ENCODE measurements at places on chromosomes 12 and 14.

- H3K27ac ChIP-seq = no peak overlapping the region
- no peaks in the 10 kb centered on the region for H3K27me3 ChIP-seq
- no peaks in the 10 kb centered on the region for H3K4me1 ChIP-seq
- no peak for DNase-seq
Measured at GRCh38 chr14:51419685-51420084, 179.6 kb downstream of the TMX1 start.

GRCh38 chr12:89253488-89253887 lies 98.8 kb downstream of the DUSP6 start:
- H3K36me3 ChIP-seq = no peaks in the 10 kb centered on the region
- no peaks in the 10 kb centered on the region for H3K27me3 ChIP-seq
- no peaks in the 10 kb centered on the region for H3K4me1 ChIP-seq
- no peak for DNase-seq

DNA sequence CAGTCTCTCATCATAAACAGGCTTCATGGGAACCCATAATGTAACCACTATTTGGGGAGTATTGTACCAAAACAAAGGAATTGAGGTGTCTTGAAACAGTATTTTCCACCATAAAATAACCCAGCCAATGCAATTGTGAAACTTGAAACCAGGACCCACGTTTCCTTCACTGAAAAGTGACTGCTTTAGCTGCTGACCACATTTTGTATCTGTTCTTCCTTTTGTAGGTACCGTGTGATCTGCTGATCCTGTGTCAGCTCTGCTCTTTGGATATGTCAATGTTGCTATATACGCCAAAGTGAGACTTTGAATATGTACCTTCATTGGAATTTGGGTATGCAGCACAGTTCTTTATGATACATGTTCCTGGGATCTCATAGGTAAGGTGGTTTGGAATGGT lies 95.1 kb upstream of the CNTN1 start:
- no peak for DNase-seq
- H3K4me3 ChIP-seq = no peak overlapping the region
- H3K36me3 ChIP-seq = no peaks in the 10 kb centered on the region
- H3K27me3 ChIP-seq = no peaks in the 10 kb centered on the region
- H3K27ac ChIP-seq = no peak overlapping the region

- H3K27me3 ChIP-seq = no peaks in the 10 kb centered on the region
- DNase-seq = no peak
- H3K36me3 ChIP-seq = no peaks in the 10 kb centered on the region
- no peak overlapping the region for H3K4me3 ChIP-seq
- H3K4me1 ChIP-seq = no peaks in the 10 kb centered on the region
Measured at GRCh38 chr14:63638493-63638892, 3.2 kb downstream of the WDR89 start.

DNA sequence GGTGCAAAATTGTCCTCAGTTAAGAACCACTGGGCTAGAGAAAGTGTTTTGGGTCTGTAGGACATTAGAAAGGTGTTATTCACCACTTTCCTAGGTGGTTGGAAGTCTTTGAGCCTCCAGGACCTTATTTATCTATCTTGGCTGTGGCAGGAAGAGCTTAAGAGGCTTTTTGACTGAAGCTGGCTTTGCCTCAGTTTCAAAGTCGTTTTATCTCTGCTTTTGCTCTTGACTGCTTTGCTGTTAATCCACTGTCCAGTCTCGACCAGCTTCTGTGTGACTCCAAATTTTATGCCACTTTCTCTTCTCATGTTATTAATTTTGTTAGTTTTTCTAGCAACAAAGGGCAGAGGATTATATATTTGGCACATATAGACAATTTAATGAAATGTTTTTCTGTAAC lies 60.3 kb downstream of the PPHLN1 start:
- H3K36me3 ChIP-seq = no peaks in the 10 kb centered on the region
- DNase-seq = no peak
- H3K27ac ChIP-seq = no peak overlapping the region
- no peak overlapping the region for H3K4me3 ChIP-seq

- H3K4me3 ChIP-seq = no peak overlapping the region
- H3K27me3 ChIP-seq = no peaks in the 10 kb centered on the region
- no peaks in the 10 kb centered on the region for H3K4me1 ChIP-seq
- no peak for DNase-seq
- no peak overlapping the region for H3K27ac ChIP-seq
Measured at GRCh38 chr12:43776498-43776897, 17.7 kb downstream of the IRAK4 start.

DNA sequence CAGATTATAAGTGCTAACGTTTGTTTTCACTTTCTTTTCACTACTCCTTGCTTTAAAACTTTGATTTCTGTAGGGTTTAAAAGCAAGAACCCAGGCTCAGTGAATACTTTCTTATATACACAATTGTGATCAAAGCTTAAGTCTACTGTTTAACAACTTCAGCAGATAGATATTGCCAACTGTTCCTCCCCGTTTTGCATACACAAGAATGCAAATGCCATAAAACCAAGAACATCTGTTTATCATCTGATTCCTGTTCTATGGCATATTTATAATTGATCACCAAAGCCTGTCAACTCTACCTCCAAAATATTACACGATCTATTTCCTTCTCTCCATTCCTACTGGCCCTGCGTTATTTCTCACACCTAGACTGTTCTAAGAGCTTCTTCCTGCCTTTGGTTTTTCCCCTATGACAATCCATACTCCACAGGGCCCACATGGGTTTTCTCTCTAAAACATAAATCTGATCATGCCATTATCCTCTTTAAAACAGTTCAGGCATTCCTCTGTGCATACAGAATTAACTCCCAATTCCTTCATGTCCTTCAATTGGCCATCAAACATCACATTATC lies 15.9 kb downstream of the MED13L start:
- H3K36me3 ChIP-seq = no peaks in the 10 kb centered on the region
- H3K27me3 ChIP-seq = no peaks in the 10 kb centered on the region
- H3K4me3 ChIP-seq = no peak overlapping the region
- no peak overlapping the region for H3K27ac ChIP-seq

DNA sequence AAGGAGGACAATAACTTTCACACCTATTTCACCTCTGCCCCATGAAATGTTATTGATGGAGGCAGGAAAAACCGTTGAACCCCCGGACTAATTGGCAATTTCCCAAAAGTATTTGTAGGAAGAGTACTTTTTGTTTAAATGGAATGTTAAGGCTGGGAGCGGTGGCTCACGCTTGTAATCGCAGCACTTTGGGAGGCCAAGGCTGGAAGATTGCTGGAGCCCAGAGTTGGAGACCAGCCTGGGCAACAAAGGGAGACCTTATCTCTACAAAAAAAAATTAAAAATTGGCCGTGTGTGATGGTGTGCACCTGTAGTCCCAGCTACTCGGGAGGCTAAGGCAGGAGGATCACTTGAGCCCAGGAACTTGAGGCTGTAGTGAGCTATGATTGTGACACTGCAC lies 26.0 kb upstream of the SPTLC2 start:
- H3K27me3 ChIP-seq = no peaks in the 10 kb centered on the region
- H3K4me1 ChIP-seq = no peaks in the 10 kb centered on the region
- DNase-seq = no peak
- H3K36me3 ChIP-seq = no peaks in the 10 kb centered on the region
- peak overlapping the region; percentile 34 for H3K4me3 ChIP-seq
- H3K27ac ChIP-seq = no peak overlapping the region

DNA sequence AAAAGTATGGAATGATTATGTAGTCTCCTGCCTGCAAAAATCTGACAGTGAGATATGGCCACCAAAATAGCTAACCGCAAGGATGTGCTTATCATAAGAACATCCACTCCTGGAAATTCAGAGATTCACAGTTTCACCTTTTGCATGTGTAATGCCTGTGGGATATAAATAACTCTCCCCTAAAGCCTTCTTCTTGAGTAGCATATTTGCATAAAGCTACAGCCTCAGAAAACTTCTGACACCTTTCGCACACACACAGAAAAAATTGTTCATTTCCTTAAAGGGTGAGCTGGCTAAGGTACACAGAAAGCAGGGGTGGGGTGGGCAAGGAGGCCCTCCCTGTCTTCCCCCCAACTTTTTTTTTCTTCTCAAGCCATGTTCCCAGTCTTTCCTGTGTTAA lies 3.1 kb upstream of the IGF1 start:
- no peak for DNase-seq
- H3K27ac ChIP-seq = no peak overlapping the region
- H3K27me3 ChIP-seq = no peaks in the 10 kb centered on the region
- no peak overlapping the region for H3K4me3 ChIP-seq
- no peaks in the 10 kb centered on the region for H3K4me1 ChIP-seq

DNA sequence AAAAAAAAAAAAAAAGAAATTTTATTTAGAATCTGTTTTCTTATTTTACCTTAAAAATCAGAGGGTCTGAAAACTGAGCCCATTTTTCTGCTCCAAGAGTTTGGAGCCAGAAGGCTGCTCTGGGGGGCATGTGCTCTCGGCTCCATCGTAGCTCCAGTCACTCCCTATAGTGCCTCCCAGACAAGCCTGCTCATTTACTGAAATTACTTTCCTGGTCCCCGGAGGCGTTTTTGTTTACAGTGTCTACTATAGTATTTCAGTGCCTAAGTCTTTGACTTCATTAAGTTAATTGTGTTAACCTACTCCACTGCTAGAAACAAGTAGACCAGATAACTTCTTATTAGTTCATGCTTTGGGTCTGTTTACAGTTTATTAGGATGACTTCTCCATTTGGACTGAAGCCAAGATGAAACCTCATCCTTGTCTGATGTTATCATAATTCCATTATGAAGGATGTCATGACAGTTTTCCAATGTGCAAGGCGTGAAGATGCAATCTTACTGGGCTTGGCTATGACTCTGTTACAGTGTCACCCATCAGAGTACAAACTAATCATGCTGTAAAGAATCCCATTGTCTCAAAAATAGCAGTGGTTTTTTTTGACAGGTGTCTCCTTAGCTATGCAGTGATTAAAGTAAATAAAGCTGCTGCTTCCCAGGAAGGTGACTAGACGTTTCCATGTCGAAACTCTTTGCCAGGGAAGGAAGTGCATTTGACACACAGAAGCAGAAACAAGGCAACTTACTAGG lies 182.3 kb downstream of the TMEM132C start:
- H3K36me3 ChIP-seq = no peaks in the 10 kb centered on the region
- no peak overlapping the region for H3K27ac ChIP-seq
- no peak for DNase-seq
- H3K27me3 ChIP-seq = no peaks in the 10 kb centered on the region
- H3K4me3 ChIP-seq = no peak overlapping the region

DNA sequence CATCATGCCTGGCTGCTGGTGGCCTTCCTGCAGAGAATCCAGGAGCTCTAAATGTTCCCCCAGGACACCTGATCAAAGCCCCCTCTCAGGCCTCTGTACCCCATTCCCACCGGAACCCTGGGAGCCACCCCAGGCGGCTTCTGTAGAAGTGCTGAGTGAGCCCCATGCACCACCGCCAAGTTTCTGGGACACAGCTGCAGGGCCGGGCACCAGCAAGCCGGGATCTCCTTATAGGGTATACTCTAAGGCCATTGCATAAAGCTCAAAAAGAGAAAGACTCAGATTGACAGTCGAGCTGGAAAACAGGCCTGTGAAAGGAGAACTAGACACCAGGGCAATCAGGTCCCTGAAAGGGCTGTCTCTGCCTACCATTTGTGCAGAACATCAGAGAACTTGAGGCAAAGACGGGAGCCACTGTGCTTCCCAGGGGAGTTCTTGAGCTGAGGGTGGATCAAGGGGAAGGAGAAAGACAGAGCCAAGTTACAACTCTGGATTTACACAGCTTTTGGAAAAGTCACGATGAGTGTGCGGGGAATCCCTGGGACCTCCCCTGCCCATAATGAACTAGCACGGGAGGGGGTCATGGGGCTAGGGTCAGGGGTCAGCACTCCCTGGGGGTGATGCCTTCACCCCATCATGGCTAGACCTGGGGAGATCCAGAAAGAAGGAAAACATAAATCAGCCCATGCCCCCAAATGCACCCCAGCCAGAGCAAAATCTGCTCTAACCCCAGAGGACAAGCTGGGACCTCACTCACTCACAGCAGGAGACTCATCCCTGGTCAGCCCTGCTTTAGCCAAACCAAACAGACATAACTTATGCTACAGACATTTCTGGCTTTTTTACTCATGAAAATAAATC lies 51.1 kb downstream of the ITPK1 start:
- peaks cover 5% of the 10 kb centered on the region for H3K4me1 ChIP-seq
- DNase-seq = no peak
- H3K27me3 ChIP-seq = no peaks in the 10 kb centered on the region
- no peaks in the 10 kb centered on the region for H3K36me3 ChIP-seq
- H3K4me3 ChIP-seq = no peak overlapping the region

DNA sequence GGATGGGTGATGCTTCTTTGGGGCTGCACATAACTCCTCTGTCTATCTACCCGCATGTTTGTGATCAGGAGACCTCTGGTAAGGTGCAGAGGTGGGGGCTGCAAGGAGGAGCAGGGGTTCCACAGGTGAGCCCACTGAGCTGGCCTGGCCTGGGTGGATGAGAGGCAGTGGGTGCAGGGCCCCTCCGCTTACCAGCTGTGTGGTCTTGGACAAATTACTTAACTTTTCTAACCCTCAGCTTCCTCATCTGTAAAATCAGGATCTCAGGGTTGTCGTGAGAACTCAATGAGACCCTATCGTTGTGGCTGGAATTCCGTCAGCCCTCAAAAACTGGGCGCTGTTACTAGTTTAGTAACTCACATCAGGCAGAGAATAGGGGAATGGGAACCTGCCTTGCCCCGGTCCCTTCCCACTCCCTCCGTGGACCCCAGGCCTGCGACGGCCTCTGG lies 7.5 kb downstream of the PTPN6 start:
- H3K4me3 ChIP-seq = no peak overlapping the region
- H3K27ac ChIP-seq = no peak overlapping the region
- no peak for DNase-seq
- H3K36me3 ChIP-seq = no peaks in the 10 kb centered on the region
- no peaks in the 10 kb centered on the region for H3K27me3 ChIP-seq
- peaks cover 8% of the 10 kb centered on the region for H3K4me1 ChIP-seq

GRCh38 chr12:108734200-108734906 lies 3.0 kb upstream of the CORO1C start:
- DNase-seq = no peak
- H3K36me3 ChIP-seq = no peaks in the 10 kb centered on the region
- H3K4me3 ChIP-seq = no peak overlapping the region
- H3K27ac ChIP-seq = no peak overlapping the region

GRCh38 chr14:23916004-23916403 lies 37.6 kb upstream of the DHRS4 start:
- H3K27me3 ChIP-seq = no peaks in the 10 kb centered on the region
- no peaks in the 10 kb centered on the region for H3K36me3 ChIP-seq
- no peak overlapping the region for H3K4me3 ChIP-seq
- peaks cover 4% of the 10 kb centered on the region for H3K4me1 ChIP-seq
- H3K27ac ChIP-seq = no peak overlapping the region

GRCh38 chr12:106919910-106920544 lies 35.7 kb upstream of the TMEM263 start:
- no peaks in the 10 kb centered on the region for H3K4me1 ChIP-seq
- H3K36me3 ChIP-seq = no peaks in the 10 kb centered on the region
- H3K27ac ChIP-seq = no peak overlapping the region
- DNase-seq = peak; percentile 24

DNA sequence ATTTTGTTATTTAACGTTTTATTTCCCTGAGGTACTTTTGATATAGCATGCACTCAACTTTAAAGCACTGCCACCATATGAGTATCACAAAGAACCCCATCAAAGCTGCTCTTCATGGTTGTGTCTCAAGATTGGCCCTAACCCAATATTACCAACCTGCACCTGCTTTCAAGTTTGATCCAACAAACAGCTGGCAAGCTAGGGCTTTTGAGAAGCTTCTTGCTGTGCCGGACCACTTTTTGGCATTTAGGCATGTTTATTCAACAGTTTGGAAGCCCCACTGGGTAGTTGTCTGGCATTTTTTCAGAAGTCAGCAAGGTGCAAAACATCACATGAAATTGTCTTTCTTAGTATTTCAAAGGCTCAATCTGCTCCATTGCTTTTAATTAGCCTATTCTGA lies 137.2 kb upstream of the PLEKHA5 start:
- no peak overlapping the region for H3K27ac ChIP-seq
- no peaks in the 10 kb centered on the region for H3K4me1 ChIP-seq
- no peak overlapping the region for H3K4me3 ChIP-seq
- H3K27me3 ChIP-seq = no peaks in the 10 kb centered on the region
- no peak for DNase-seq

Data from ovary (tissue), 10 donors.